ENCODE measurements at places on chromosomes 1 and 21. TPM values are rescaled to one million over a fixed set of nuclear protein-coding genes. Genes with fewer than 3 reads are reported as not detected.

- no peak overlapping the region for H3K27ac ChIP-seq
- no peaks in the 10 kb centered on the region for H3K27me3 ChIP-seq
- no peak overlapping the region for H3K4me3 ChIP-seq
- DNase-seq = no peak
Measured at GRCh38 chr1:12220890-12221289, 8.9 kb upstream of the VPS13D start.

Gene RNF115
- 26.7 TPM for total RNA-seq

Gene LHX8
- not detected for total RNA-seq

Gene OR2T35
- total RNA-seq = not detected

- no peaks in the 10 kb centered on the region for H3K36me3 ChIP-seq
- no peak overlapping the region for H3K4me3 ChIP-seq
- no peaks in the 10 kb centered on the region for H3K27me3 ChIP-seq
- H3K27ac ChIP-seq = no peak overlapping the region
- no peaks in the 10 kb centered on the region for H3K4me1 ChIP-seq
Measured at GRCh38 chr1:101971304-101971703, 25.4 kb downstream of the OLFM3 start.

DNA sequence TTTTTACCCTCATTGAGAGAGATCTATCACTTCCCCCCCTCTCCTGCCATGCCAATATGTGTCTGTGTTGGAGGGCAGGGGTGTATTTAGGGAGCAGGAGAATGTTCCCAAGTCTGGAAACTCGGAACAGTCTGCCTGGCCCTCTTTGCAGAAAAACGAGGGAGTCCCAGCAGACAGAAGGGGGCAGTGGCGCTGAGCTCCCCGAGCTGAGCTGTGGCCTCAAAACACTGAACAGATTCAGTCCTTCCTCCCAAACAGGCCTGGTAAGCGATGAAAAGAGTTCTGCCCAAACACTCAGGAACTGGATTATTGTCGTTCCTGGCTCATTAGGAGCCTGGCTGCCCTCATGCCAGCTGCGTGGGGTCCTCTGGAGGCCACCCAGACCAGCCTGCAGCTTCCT lies 981 bp downstream of the CLDN14 start:
- no peak for DNase-seq
- no peaks in the 10 kb centered on the region for H3K27me3 ChIP-seq
- no peak overlapping the region for H3K4me3 ChIP-seq
- no peaks in the 10 kb centered on the region for H3K4me1 ChIP-seq
- no peaks in the 10 kb centered on the region for H3K36me3 ChIP-seq

GRCh38 chr1:147052143-147052542 lies 114.0 kb downstream of the NBPF12 start:
- H3K36me3 ChIP-seq = no peaks in the 10 kb centered on the region
- no peak for DNase-seq
- no peak overlapping the region for H3K27ac ChIP-seq
- H3K27me3 ChIP-seq = no peaks in the 10 kb centered on the region
- H3K4me3 ChIP-seq = no peak overlapping the region

DNA sequence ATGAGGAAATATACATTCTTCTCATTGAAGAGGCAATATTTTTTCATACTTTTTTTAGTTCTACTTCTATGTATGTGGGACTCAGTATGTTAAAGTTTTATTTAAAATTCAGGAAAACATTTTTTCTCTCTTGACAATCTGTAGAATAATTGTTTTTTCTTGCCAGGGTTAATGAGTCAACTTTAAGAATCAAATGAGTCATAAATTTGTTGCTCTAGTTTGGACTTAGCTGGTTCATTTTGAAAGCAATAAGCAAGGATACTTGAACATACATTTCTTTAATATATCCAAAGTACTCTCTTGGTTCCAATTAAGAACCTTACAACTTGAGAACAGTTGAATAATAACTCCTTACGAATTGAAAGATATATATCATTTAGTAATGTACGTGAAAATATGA lies 1145.3 kb upstream of the B3GALT2 start:
- no peaks in the 10 kb centered on the region for H3K4me1 ChIP-seq
- no peak for DNase-seq
- H3K4me3 ChIP-seq = no peak overlapping the region
- H3K27ac ChIP-seq = no peak overlapping the region
- H3K27me3 ChIP-seq = no peaks in the 10 kb centered on the region

Gene ASCL5
- total RNA-seq = not detected

DNA sequence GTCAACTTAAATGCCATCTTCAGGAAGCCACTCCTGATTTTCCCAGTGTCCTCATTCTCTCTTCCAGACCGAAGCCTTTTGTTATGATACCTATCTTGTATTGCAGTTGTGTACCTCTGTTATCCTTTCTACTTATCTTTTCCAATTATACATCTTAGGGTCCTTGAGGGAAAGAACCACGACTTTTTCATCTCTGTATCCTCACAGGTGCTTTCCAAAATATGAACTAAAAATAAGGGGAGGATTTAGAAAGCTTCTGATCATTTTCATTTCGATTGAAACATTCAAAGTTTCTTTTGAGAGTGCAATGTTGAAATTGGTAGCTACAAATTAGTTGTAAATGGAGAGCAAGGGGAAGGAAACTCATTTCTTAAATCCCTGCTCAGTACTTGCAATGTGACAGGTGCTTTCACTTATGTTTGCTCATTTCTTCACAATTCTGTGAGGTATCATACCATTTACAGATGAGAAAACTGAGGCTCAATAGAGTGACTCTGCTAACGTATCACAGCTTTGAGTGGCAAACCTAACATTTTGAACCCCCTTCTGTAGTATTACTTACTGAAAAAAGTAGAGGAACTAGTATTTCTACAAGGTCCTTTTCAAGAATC lies 24.2 kb downstream of the SLC19A2 start:
- H3K27me3 ChIP-seq = peaks cover 2% of the 10 kb centered on the region
- no peak overlapping the region for H3K27ac ChIP-seq
- peaks cover 8% of the 10 kb centered on the region for H3K4me1 ChIP-seq
- no peak for DNase-seq
- no peaks in the 10 kb centered on the region for H3K36me3 ChIP-seq

- H3K36me3 ChIP-seq = no peaks in the 10 kb centered on the region
- H3K27me3 ChIP-seq = no peaks in the 10 kb centered on the region
- H3K4me1 ChIP-seq = no peaks in the 10 kb centered on the region
- no peak overlapping the region for H3K4me3 ChIP-seq
- DNase-seq = no peak
- H3K27ac ChIP-seq = no peak overlapping the region
Measured at GRCh38 chr1:234570329-234571120, 39.5 kb downstream of the IRF2BP2 start.

Gene HAO2
- total RNA-seq = not detected

DNA sequence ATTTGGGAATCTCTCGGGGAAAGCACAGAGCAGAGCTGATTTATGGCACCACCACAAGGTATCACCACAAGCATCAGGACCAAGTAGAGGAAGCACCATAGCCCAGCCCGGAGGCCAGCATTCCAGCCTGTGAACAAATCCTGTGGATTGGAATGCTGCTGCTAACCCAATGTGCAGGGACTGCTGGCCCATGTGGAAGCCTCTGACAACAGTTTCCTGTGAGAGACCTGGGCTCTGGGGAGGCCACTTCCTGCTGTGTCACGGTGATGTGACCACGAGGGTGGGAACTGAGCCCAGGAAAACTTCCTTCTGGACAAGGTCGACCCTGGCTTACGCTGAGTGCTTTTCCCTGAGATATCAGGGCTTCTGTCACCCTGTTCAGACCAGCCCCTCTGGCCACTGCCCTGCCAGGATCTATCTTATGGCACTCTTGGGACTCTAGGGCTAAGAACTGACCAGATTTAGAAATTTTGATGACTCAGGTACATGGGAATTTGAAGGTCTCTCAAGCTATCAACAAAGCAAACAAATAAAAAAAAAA lies 88.3 kb upstream of the NGF start:
- H3K4me1 ChIP-seq = no peaks in the 10 kb centered on the region
- no peak for DNase-seq
- no peaks in the 10 kb centered on the region for H3K27me3 ChIP-seq
- H3K4me3 ChIP-seq = no peak overlapping the region
- no peaks in the 10 kb centered on the region for H3K36me3 ChIP-seq
